NCI-H1694 treated with DMSO at 0.1 percent for 48 hours (cell line): ENCODE measurements at places on chromosomes 1 and 21.

DNA sequence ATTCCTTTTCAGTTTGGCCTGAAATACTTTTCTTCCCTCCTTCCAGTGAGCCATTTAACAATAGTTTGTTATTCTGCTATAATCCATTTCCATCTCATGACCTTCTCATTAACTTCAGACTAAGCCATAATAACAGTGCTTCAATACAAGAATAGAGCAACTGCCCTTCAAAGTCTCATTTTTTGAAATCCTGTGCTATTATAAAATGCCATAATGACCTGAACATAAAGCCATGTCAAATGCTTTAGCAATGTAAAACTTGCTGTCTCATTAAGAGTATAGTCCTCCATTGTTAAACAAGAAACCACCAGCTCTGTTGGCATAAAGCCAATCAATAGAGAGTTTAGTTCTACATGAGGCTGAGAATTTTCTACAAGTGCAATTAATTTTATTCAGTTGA is 9.6 kb upstream of the PIGK start:
- DNase-seq: no peak

DNA sequence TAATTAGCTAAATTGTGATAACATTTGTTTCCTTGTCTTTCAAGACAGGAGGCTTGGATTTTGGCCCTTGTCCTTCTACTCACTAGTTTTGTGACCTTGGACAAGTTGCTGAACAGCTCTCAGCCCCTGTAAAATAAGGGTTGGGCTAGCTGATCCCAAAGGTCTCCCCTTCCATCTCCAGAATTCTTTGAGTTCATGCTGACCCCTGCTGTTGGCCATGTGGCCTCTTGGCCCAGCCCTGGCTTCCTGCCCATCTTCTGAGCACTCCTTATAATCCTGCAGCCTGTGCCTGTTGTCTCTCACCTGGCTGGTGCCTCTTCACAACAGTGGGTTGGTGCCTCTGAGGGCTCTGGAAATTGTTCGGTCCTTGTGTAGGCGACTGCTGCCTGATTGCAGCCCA is 10.1 kb downstream of the PTGFRN start:
- no peak for DNase-seq

- no peak for DNase-seq
Observed at GRCh38 chr1:39063775-39064174, 37.6 kb downstream of the NDUFS5 start.

DNA sequence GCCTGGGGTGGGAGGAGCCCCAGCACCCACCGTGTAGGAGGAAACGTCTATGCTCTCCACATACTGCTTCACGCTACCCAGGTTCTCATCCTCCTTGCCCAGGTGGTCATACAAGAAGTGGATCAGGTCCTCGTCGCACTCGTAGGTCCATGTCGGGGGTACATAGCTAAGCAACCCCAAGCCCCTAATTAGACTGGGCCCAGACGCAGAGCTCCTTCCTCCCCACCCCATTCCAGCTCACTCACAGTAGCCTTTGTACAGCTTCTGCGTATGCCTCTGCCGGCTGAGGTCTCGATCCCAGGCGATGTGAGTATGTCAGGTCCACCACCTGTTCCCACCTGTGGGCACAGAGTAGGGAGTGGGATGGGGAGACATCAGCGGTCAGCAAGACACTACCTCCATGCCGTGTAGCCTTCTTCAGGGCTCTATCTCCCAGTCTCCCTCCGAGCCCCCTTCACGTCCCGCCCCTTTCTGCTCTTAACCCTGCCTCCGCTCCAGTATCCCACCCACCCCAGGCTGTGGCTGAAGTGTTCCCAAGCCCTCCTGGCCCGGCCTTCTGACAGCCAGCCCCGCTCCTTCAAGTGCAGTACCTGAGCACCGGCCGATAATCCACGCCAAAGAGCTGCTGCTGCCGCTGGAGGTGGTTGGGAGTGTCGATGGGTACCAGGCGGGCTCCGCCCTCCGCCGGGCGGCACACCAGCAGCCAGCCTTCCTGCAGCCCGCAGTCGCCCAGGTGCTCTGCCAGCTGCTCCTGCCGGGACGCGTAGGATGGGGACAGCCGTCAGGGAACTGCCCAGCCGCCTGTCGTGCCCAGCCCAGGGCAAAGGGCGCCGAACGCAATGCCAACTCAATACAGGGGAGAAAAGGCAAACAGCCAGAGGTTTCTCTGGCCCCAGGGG is 919 bp downstream of the HECTD3 start:
- peak; percentile 7 for DNase-seq

DNA sequence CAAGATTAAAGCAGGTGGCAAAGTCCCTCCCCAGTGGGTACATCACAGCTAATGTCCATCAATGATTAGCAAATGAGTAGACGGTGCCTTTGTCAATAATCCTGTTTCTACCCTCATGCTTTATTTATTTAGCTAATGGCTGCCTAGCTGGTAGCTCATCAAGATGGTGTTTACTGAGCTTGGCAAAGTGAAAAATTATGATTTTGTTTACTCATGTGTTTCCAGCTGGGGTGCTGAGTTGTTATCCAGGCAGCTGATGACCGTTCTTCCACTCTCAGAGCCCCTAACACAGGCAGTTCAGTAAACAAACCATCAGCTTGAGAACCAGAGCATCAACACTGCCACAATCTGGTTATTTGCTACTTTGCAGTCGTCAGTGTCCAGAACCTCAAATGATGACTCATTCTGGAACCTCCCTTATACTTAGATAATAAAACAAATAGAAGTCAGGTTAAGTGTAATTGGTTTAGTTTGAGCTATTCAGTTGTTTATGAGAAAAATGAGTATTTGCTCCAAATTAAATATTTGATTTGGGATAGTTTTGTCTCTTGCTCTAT is 163.9 kb downstream of the ST6GALNAC5 start:
- peak; percentile 68 for DNase-seq

- no peak for DNase-seq
Observed at GRCh38 chr1:65108025-65108642, 39.9 kb upstream of the AK4 start.

DNA sequence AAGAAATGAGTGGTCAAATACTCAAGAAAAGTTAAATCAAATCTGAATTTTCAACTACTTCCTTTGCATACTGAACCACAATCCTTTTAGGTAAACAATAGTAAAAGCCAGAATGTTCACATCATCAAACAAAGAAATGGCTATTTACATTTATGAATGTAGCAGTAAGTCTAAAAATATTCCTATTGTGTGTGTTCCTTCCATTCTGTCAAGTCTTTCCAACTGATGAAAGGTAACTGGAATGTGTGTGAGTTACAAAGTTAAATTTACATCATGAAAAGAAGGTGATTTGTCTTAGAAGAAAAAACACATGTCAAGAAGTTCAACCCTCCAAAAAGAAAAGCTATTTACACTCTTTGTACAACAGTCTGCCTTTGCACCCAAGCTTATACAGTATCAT is 203.1 kb downstream of the SIPA1L2 start:
- DNase-seq: no peak

- no peak for DNase-seq
Observed at GRCh38 chr21:43885721-43886120, 20.7 kb downstream of the AGPAT3 start.

DNA sequence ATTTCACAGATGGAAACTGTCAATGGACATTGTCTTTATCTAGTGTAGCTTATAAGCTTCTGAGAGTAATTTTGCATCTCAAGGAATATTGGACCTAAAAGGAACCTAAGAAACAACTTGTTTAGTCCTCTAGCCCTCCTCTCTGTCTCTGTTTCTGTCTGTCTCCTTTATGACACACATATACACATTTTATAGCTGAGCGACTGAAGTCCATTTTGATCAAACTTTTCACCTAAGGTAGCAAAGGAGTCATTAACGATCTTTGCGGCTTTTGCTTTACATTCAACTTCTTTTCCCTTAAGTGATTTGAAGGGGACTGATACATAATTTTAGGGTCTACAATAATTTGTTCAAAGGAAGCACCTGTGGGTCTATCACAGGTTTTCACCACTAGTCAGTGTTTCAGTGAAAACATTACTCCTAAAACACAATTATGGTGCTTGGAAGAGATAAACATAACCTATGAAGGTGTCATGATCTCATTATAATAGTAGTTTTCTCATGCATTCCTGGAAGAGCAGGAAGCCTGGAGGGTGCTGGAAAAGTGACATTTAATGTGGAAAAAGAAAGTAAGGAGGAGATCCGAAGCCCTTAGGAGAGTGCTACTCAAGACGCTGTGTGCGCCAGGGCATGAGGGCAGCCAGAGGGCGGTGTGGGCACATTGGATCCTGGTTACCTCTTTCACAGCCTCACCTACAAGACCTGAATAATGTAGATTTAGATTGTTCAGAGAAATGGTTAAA is 248.6 kb downstream of the DNM3 start:
- peak; percentile 10 for DNase-seq

DNA sequence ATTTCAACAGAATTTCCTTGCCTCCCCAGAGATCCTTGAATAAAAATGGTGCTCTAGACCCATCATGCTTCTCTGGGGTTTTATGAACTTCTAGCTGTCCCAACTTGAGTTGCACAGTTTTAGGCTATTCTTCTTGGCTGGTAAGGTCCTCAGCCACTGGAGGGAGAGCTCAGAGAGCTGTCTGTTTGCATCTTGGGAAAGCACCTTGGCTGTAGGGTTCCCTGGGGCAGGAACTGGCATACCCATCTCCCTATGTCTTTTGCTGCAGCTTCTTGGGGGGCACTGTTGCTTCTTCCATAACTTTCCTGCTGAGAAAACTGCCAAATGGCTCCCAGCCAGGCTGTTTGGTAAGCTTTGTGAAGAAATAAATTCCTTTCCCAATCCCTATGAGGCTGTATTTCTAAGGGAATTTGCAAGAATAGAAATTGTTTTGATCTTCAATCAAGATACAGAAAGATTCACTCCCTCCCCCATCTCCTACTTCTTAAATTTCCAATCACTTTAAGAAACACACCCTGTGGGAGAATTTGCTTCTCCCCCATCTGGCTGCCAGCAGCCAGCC is 8.2 kb upstream of the FMOD start:
- DNase-seq: no peak

DNA sequence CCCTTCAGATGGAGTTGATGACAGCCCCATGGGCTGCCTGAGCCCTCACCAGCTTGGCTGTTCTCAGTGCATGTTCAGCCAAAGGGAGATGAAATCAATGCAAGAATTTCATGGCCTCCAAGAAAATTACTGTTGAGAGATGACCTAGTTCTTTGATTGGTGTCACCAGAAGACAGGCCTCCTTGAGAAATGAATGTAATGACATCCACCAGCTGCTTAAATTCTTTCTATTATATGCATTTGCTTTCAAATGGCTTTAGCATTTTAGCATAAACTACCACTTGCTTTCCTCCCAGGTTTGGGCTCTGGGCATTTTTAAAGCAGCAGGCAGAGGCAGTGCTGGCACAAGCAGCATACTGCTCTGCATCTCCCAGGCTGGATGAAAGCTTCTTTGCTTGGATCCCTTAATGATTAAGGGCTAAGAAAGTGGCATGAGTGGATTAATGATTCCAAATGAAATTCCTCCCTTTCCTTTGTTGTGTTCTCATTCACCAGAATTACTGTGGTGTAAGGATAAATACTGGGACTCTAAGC is 278.4 kb downstream of the ZNF326 start:
- DNase-seq: no peak
